ENCODE measurements at places on chromosomes 3 and 15. TPM values are rescaled to one million over a fixed set of nuclear protein-coding genes. Genes with fewer than 3 reads are reported as not detected.

GRCh38 chr3:184227481-184227935, 1.9 kb upstream of the VWA5B2 start:
- no peak for DNase-seq

- DNase-seq, result no peak
These were observed 136.5 kb downstream of the ZNF609 start for GRCh38 chr15:64596701-64597476.

DNA sequence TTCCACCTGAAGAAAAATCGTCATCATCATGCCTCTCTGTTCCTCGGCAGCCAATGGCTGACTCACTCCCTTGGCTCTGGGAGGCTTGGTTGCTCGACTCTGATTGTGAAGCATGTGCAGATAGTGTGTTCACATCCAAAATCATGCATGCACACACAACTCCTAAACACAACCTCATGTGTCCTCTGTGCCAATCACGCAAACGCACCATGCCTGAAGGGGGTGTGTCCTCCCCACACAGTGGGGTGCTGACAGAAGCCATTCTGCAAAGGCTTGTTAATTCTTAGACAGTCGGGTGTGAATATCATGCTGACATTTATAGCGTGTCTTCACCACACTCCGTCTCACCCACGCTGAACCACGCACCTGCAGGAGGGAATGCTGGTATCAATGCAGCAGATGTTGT, 11.4 kb upstream of the CCDC174 start:
- DNase-seq, result no peak

- DNase-seq, result no peak
These were observed 23.6 kb downstream of the MEGF11 start for GRCh38 chr15:66229790-66230465.

GRCh38 chr3:155891321-155891720, 20.9 kb downstream of the GMPS start:
- DNase-seq, result no peak

DNA sequence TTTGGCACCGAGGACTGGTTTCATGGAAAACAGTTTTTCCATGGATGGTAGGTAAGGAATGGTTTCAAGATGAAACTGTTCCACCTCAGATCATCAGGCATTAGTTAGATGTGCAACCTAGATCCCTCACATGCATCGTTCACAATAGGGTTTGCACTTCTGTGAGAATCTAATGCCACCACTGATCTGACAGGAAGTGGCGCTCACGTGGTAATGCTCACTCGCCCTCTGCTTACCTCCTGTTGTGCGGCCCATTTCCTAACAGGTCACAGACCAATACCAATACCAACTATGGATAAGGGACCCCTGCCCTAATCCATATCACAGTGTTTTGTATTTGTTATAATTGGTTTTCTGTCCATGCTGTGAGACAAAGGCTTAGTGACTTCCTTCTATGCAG, 58.9 kb downstream of the SLMAP start:
- no peak for DNase-seq

DNA sequence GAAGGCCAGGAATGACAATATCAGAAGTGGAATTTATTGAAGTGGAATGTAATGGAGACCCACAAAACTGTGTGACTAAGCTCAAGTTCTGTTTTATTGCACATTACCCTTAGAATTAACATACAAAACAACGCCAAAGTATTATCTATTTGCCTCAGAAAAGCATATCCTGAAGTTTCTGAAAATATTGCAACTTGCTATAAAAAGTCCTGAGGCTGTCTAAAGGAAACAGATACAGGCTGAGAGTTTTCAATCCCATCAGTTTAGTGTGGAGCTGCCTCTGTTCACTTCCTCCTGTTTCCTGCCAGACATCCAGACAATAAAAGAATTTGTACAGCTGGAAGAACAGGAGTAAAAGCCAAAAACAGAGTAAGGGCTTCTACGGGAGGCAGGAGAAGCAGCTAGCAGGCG, 108.8 kb downstream of the FBN1 start:
- no peak for DNase-seq

Gene AADACL2
- total RNA-seq, result not detected

Gene BRK1
- 82.6 TPM for total RNA-seq

Gene LRTM1
- not detected for total RNA-seq

Gene NR2E3
- not detected for total RNA-seq

Gene DPH3
- 23.1 TPM for total RNA-seq

Gene NIPA2
- 24.3 TPM for total RNA-seq

Gene SUSD5
- 0.78 TPM for total RNA-seq

Gene KNL1
- total RNA-seq, result 0.43 TPM
